ENCODE measurements at places on chromosomes 3 and 15.

DNA sequence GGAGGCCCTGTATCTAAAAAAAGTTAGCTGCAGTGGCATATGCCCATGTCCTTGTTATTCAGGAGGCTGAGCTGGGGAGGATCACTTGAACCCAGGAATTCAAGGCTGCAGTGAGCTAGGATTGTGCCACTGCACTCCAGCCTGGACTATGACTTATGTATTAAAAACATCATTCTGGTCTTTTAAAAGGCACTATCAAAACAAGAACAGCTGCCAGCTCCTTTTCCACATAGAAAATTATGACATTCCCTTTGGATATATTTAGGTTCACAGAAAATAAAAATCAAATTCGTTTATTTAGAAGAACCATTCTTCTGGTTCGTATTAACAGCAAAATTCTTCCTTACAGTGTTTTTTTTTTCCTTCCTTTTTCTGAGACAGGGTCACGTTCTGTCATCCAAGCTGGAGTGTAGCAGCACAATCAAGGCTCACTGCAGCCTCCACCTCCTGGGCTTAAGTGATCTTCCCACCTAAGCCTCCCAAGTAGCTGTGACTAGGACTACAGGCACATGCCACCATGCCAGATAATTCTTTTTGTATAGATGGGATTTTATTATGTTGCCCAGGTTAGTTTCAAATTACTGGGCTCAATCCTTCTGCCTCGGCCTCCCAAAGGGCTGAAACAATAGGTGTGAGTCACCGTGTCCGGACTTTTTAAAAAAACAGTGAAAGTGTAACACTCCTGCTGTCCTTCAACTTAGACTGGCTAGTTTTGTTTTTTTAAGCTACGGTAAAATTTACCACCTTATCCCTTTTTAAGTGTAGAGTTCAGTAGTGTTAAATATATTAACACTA is 13.9 kb downstream of the ICE2 start:
- no peak for DNase-seq

DNA sequence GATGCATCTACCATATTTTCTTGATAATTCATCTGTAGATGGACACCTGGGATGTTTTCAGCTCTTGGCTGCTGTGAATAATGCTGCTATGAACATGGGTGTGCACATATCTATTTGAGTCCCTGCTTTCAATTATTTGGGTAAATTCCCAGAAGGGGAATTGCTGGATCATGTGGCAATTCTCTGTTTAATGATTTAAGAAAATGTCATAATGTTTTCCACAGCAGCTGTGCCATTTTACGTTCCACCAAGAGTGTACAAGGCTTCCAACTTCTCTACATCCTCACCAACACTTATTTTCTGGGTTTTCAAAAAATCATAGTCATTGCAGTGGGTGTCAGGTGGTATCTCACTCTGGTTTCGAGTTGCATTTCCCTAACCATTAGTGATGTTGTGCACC is 64.4 kb downstream of the NSMCE3 start:
- no peak for DNase-seq

GRCh38 chr3:193884027-193884426 is 251.9 kb upstream of the HES1 start:
- DNase-seq: no peak

GRCh38 chr3:10381336-10381735 is 60.4 kb upstream of the SEC13 start:
- no peak for DNase-seq

- DNase-seq: no peak
Observed at GRCh38 chr3:11335056-11335608, 62.9 kb downstream of the ATG7 start.

GRCh38 chr3:141229132-141229531 is 2.5 kb upstream of the PXYLP1 start:
- no peak for DNase-seq

GRCh38 chr3:61483997-61484396 is 77.4 kb upstream of the PTPRG start:
- no peak for DNase-seq

- DNase-seq: no peak
Observed at GRCh38 chr3:66392966-66393332, 107.9 kb downstream of the LRIG1 start.

- no peak for DNase-seq
Observed at GRCh38 chr3:62101488-62101887, 271.9 kb downstream of the FEZF2 start.

DNA sequence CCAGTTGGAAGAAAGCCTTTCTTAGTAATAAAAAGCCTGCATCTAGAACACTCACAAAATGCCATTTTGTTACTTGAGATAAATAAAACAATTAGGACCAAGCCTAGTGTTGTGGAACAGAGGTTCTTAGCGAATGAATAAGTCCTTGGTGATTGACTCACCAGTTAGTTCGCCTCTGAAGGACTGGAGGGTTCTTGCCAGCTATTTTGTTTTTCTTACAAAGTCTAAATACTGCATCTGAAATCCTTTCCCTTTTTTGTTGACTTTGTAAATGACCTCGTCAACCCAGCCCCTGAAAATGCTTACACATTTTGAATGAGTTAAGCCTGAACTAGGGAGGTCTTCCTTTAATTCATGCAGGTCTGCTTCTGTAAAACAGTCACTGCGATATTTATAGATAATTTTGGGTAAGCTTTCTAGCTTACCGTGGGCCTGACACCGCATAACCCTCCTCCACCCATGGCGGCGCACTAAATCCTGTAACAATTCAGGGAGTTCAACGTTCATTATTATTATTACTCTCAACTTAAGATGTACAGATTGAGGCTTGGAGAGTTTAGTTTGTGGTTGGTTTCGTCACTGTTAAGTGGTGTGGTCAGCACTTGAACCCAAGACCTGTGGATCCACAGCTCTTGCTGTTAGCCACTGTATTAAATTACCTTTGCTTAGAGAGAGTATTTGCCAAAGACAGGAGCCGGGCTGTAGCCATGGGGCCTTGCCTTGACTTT is 45.0 kb upstream of the SACM1L start:
- no peak for DNase-seq

DNA sequence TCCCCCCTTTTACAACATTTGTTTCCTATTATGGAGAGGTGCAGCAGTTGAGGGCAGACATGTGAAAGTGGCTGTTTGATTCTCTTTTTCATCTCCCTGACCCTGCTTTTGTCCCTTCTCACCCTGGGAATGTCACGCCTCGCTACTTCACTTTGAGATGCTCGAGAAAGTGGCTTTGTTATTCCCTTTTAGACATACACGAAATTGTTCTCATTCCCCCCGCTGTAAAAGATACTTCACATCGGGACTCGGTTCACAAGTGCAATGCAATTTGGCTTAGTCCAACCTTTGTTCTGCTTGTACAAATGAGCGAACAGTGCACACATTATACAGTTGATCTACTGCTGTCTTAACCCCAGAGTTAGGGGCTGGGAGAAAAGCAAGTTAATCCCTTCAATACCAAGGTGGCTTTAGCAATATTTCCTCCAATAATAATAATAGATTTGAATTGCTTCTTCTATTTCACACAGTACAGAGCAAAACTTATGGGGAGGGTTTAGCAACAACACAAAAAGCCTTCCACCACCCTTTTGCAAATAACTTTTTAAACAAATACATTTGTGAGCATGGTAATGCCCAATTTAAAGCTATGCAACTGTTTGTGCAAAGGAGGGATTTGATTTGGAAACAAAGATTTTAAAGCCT is 5.7 kb upstream of the FOXB1 start:
- DNase-seq: no peak

DNA sequence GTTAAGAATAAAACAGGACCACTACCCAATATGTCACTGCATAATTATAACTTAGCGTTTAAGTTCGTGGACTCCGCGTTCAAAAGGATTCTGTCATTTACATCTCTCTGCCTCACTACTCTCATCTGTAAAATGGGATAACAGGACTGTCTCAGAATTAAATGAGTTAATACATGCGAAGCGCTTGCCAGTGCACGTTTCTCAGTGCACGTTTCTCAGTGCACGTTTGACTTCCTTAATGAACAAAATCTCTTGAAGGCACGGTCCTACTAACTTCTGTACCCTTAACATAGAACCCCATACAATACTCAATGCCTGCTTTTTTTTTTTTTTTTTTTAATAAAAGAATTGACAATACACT is 499 bp downstream of the RABL3 start:
- no peak for DNase-seq

GRCh38 chr3:88142094-88142624 is 7.6 kb upstream of the C3orf38 start:
- DNase-seq: no peak

GRCh38 chr3:87367736-87368135 is 91.4 kb upstream of the POU1F1 start:
- no peak for DNase-seq

- no peak for DNase-seq
Observed at GRCh38 chr3:144466114-144466513, 494.5 kb downstream of the DIPK2A start.

DNA sequence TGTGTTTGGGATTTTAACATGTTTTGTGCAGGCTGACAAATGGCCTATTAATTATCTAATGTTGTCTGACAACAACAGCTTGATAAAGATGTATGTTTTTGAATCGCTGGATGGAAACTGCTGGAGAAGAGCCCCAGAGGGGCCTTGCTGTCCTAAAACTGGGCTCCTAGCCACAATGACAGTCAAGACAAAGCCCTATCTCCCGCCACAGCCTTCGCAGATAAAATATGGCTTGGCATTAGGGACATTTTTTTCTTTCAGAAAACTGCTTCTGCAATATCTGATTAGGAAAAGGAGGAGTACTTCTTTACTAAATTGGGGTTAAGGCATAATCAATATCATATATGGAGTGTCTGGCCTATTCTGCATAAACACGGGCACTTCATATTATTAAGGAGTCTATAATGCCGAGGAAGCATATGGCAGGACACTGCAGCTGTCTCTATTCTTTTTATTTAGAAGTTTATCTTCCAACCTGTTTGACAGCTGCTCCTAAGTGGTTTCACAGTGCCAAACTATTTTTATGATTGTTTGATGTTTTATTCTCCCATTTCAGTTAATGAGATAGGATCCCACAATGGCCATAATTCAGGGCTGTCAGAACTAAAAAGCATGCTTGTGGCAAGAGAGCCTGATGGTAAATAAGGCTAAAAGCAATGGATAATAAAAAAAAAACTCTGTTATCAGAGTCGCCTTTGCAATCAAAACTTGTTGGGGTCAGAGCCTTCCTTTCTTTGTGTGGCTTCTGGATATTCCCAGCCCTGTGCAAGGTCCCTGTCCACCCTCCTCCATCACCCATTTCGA is 210.1 kb downstream of the MECOM start:
- no peak for DNase-seq

DNA sequence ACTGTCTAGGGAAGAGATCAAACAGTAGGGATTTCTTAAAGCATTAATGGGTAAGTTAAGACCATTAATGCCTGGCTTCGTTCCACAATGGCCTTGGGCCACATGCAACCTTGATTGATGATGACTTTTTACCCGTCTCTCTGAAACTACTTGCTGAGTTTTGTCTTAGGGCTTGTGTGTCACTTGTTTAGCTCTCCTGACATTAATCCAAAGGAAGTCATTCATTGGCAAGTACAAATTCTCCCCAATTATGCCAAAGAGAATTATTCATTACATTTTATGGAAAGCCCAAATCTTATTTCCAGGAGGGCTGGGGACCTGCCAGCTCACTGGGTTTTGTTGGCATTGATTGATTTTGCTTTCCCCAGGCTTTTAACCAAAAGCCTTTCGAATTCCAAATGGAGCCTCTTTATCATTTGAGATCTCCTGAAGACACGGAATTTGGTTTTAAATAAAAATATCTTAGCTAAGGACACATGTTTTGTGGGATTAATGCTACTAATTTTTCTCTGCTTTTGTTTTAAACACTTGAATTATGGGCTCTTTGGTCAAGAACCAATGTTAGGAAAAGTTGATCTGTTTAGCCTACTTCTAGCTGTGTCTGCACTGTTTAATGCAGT is 40.7 kb downstream of the SERPINI1 start:
- no peak for DNase-seq

- DNase-seq: no peak
Observed at GRCh38 chr15:85583923-85584390, 203.6 kb downstream of the AKAP13 start.

- DNase-seq: no peak
Observed at GRCh38 chr15:69648775-69649735, 196.4 kb downstream of the RPLP1 start.

- DNase-seq: no peak
Observed at GRCh38 chr3:116020989-116021388, 397.7 kb downstream of the GAP43 start.

DNA sequence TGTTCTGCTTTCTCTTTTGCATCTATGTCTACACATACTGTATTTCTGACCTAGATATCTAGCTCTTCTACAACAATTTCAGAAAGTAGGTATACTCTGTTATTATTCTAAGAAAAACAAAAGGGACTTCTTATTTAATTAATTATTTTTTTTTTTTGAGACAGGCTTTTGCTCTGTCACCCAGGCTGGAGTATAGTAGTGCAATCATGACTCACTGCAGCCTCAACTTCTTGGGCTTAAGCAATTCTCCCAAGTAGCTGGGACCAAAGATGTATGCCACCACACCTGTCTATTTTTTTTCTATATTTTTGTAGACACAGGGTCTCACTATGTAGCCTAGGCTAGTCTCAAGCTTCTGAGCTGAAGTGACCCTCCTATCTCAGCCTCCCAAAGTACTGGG is 130.6 kb downstream of the MBNL1 start:
- DNase-seq: no peak

- no peak for DNase-seq
Observed at GRCh38 chr3:126816986-126817777, 113.1 kb downstream of the CHCHD6 start.

- DNase-seq: no peak
Observed at GRCh38 chr3:66693461-66694031, 192.7 kb upstream of the LRIG1 start.

DNA sequence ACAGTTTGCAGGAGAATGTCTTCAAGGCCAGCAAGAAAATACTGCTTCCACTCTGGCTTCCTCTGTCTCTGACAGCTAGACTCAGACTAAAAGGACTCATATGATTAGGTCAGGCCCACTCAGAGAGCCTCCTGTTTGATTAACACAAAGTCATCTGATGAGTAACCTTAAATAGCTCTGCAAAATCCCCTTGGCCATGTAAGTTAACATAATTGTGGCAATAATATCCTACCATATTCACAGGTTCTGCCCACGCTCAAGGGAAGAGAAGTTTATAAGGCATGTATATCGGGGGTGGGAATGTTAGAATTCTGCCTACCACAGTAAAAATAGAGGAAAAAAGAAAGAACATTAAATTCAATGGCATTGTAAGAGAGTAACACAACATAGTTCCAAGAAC is 20.6 kb upstream of the HHATL start:
- no peak for DNase-seq

- no peak for DNase-seq
Observed at GRCh38 chr15:56410721-56411120, 45.5 kb downstream of the TEX9 start.

DNA sequence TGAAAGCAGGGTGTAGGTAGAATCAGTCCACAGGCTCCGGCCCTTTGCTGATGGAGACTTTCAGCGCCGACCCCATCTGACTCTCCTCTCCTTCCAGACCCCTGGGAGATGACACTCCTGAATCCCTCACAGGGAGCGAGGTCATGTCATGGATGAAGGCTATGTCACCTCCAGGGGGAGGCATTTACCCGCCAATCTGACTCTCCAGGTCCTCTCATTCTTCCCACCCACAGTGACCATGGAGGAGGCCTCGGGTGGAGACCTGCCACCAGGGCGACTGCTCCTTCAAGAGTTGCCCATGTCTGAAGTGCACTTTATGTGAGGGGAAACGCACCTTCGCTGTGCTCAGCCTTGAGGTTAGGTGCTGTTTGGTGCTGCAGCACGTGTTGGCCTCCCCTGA is 112.7 kb downstream of the KLF13 start:
- DNase-seq: no peak

All from GM12892 (cell line).